NCI-H1092 (cell line): ENCODE measurements at places on chromosomes 12 and 14.

DNA sequence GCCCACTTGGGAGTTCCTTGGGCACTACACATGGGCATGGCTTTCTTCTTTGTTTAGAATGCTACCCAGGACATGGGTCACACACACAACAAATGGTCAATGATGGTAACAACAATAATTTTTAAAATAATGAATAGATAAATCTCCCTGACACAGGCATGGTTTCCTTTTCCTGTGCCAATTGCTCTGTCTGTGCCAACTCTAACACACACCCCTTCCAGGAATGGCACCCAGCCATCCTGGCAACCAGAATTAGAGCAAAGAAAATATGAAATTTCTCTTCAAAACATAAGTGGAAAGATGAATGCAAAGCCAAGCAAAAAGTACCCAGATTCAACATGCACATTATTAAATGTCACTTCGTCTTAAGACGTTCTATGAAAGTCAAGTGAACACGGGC, 104.9 kb upstream of the SOX5 start:
- DNase-seq = no peak

GRCh38 chr14:49581209-49582112, 4.7 kb downstream of the RPS29 start:
- no peak for DNase-seq

GRCh38 chr14:99736603-99737371, 52.7 kb downstream of the CYP46A1 start:
- DNase-seq = no peak

DNA sequence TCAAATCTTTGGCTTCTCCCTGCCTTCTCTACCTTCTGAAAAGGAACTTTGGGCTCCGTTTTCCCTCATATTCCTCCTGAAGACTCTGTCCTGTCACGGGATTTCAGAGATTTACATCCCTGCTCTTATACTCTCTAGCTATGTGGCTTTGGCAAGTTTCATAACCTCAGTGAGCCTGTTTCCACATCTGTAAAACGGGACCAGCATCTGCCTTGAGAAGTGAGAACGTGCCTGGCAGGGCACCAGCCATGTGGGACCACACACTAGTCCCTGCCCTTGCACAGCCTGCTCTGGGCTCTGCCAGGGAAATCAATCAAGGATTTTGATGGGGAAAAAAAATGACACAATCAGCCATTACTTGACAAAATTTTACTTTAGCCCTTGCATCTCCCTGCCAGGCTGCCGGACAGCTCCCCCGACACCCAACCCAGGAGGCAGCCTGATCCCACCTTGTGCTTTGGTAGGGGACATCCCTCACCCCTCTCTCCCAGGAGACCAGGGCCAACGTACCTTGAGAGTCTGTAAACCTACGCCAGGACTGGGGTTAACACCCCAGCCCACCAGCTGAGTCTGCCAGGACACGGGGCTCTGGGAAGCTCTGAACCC, 8.5 kb downstream of the PHETA1 start:
- DNase-seq = no peak

DNA sequence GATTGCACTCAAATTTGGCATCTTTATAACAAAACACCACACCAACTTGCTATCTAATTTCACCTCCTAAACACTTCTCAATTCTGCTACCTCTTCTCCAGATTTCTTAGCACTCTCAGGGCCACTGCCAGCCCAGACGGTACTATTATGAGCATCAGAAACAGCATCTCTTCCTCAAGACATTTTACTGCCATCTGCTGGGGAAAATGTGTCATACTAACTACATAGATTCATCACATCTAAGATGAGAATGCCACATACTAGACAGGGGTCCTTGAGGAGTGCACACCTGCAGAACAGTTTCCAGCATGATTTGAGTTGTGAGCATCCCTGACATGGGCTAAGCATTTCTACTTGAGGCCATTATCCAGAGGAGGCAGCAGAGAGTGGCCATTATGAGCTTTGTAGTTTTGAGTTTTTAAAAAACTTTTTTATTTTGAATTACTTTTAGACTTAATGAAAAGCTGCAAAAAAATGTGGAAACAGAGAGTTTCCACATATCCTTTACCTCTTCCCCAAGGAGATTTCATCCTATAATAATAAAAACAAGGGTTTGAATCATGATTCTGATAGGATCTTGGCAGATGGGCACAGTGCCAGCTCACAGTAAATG, 15.1 kb upstream of the GRIP1 start:
- DNase-seq = peak; percentile 45

GRCh38 chr14:89516173-89516572, 99.1 kb upstream of the FOXN3 start:
- no peak for DNase-seq
